ENCODE measurements at places on chromosomes 4 and X.

DNA sequence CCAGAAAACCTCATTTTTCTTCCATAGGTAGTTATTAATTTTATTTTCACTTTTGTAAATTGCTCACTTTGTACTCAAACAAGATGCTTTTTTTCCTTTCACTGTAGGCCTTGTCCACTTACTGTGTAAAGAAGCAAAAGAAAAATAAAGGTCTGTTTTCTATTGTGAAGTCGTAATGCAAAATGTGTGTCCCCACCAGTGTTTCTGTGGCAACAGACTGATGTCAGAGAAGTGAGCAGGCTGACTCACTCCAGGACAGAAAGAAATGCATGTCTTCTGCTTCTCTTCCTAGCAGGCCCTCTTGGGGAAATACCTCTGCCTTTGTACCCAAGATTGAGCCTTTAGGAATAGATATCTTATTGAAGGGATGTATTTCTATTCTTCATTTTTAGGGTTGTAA, 30.3 kb downstream of the INPP4B start:
- no peak for DNase-seq

- no peak for DNase-seq
Measured at GRCh38 chr4:153799694-153800074, 10.8 kb upstream of the SFRP2 start.

DNA sequence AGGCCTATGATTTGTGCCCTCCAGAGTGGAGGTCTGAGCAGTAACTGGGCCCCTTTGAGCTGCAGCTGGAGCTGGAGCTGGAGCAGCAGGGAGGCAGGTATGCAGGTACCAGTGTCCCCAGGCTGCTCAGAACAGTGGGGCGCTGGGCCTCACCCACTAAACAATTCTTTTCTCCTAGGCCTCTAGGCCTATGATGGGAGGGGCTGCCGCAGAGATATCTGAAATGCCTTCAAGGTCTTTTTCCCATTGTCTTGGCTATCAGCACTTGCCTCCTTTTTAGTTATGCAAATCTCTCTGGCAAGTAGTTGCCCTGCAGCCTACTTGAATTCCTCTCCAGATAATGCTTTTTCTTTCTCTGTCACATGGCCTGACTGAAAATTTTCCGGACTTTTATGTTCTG, 79.7 kb upstream of the OTUD4 start:
- no peak for DNase-seq

GRCh38 chrX:11105080-11105479, 6.1 kb upstream of the HCCS start:
- DNase-seq: no peak

GRCh38 chr4:15792974-15793373, 14.8 kb downstream of the CD38 start:
- DNase-seq: no peak

- no peak for DNase-seq
Measured at GRCh38 chr4:76951672-76952010, 2.1 kb downstream of the SEPTIN11 start.

DNA sequence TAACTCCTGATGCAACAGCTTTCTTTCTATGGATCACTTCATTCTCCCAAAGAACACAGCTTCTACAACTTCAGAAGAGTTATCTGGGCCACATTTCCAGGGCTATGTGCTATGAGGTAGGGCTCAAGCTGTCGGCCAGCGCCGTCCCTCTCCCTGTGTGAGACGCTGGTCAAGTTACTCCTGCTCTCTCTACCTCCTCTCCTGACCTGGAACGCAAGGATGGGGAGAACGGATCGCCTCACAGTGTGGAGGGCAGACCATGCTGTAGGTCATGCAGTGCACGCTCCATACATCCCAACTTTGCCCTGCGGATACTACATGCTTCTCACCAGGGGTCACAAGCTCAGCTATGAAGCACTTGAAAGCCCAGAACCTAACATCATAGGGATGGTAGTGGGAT, 42.4 kb downstream of the JAKMIP1 start:
- DNase-seq: no peak
